HT1080 (cell line): ENCODE measurements at places on chromosomes 13 and 19. TPM values are rescaled to one million over a fixed set of nuclear protein-coding genes. Genes with fewer than 3 reads are reported as not detected.

GRCh38 chr13:53075356-53076041 is 46.9 kb downstream of the OLFM4 start:
- no peak for DNase-seq

DNA sequence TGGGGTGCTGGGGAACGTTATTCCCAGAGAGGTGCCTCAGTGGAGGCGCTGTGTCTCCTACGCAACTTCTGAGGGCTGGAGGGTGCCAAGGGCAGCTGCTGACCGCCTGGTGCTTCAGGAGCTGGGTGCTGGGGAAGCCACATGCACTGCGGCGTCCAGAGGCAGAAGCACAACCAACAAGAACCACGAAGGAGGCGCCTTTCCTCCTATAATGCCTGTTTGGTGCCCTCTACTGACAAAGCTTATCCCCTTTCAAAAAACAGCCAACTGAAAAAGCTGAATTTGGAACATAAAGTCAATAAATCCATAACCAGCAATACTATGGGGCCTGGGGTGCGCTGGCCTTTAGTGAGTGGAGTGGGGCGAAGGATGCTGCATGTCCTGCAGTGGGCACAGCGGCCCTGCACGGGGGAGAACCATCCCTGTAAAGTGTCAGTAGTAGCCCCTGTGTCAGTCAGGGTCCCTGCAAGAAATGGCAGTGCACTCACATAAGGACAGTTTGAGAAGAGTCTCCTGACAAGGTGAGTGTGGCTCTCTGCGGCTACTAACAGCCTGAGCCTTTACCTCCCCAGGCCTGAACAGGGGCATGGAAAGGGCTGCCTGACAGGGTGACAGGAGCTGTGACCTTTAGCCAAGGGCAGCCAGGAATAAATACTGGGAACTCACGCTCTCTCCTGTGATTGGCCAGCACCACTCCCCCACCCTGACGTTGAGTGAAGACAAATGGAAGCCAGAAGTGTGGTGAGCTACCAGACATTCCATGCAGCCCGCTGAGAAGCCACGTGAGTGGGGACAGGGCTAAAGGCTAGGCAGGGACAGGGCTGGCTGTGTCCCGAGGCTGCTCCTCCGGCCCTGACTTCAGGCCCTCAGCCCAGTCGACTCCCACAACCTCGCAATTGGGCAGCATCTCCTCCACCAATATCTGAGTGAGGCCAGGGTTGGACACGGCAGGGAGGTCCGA is 4.5 kb upstream of the B3GNT8 start:
- no peak for DNase-seq

GRCh38 chr13:79987323-79987722 is 353.6 kb downstream of the SPRY2 start:
- DNase-seq, result peak; percentile 34

GRCh38 chr13:27504868-27505194 is 54.5 kb upstream of the MTIF3 start:
- no peak for DNase-seq

- no peak for DNase-seq
These were observed at the start of gene ELSPBP1 for GRCh38 chr19:47994209-47994802. Gene ELSPBP1 (plus strand): TSS chr19:47994632. CDS start chr19:48008668, 14,036 bp downstream.

TEX101 gene
- not detected in 2 replicates for total RNA-seq

DNA sequence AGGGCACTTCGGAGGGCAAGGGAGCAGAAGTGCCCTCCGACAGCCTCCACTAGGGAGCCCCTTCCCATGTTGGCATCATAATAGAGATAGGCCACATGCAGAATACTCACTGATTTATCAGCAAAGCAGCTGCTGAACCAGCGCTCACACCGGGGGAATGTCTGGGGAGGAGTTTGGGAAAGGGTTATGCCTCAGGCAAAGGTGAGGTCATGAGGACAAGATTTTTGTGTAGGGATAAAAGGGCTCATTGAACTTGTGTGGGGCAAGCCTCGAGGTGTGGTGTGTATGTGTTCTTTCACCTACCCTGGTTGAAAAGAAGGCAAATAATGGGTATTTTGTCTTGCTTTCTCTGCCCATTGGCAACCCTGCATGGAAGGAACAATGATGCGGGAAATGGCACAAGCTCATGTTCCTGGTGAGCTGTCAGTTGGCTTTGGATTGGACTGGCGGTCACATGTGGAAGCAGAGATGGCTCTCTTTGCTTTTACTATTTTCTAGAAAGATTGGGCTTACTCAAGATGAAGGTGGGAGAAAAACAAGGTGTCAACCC is 39.1 kb upstream of the SLC7A9 start:
- DNase-seq, result no peak

DNA sequence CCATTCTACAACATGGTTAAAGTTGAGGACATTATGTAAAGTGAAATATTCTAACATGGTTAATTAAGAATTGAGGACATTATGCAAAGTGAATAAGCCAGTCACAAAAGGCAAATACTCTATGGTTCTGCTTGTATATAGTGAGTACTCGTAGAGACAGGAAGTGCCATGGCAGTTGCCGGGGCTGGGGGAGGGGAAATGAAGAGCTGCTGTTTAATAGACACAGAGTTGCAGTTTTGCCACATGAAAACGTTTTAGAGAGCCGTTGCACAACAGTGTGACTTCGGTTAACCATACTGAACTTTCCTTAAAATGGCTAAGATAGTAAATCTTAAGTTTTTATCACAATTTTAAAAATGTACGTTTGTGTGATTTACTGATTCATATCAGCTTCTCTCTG is 176.9 kb downstream of the SHISA2 start:
- DNase-seq, result no peak

DNA sequence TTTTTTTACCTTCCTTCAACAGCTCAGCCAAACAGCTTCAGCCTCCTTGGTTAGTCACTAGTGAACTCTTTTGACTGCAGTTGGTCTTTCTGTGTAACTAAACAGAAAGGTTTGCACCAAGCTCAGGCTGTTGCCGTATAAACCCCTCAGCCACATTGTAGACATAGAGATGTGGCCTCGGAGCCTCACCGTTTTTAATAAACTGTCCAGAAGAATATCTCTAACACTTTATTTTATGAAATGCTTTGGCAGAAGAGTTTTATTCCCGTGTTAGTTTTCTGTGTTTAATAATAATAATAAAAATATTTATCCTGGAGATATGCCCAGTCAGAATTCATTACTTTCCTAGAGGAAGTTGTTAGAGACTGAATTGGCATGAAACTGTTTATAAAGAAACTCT is 171.7 kb upstream of the MAB21L1 start:
- DNase-seq, result no peak

DNA sequence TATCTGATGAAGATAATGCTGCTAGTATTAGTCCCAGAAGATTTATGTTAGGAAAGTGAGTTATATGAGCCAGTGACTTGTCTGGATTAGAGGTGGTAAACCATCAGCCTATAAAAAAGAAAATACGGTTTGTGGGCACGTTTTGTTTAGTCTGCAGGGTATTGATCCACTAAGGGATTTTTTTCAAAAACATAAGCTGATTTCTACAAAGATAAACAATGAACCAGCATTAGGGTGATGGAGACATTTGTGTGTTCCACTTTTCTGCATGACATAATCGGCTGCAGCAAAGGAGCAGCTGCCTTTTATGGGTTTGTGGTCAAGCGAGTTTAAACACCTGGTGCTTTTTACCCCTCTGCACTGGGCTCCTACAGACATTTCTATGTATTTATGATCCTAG is 836.4 kb upstream of the GPC6 start:
- no peak for DNase-seq

GRCh38 chr19:4640247-4641000 is 1.1 kb downstream of the TNFAIP8L1 start:
- no peak for DNase-seq

- no peak for DNase-seq
These were observed at the start of gene ANGPTL4 for GRCh38 chr19:8363803-8364771. Gene ANGPTL4 (plus strand): TSS chr19:8364155. CDS start chr19:8364322, 167 bp downstream.

FREM2 gene
- 0.07 and 0.08 TPM in 2 replicates for total RNA-seq

- no peak for DNase-seq
These were observed 31.3 kb downstream of the MTUS2 start for GRCh38 chr13:28851422-28851821.
